Activated CD4-positive, alpha-beta T cell treated with anti-CD3 and anti-CD28 coated beads, Interleukin-2, amount 50 U/mL, for 24 hours (primary cell): ENCODE measurements at places on chromosomes 11 and 22.

GRCh38 chr11:80024119-80024518, 583.3 kb upstream of the TENM4 start:
- DNase-seq: no peak

DNA sequence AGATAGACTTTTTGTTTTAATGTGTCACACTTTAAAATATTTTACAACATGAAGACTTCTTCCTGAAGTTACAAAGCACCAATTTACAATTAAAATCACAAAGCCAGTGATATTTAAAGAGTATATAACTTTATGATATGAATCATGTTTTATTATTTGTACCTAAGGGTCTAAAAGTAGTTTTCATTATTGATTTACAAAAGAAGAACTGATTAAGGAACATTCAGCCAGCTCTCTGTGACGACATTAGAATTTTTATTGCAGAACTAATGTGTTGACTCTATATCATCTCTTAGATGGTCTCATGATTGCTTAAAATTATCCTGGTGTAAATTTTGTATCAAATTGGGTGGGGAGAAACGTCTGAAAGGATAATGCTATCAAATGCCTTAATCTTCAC, 82.8 kb upstream of the ALKBH3 start:
- no peak for DNase-seq

DNA sequence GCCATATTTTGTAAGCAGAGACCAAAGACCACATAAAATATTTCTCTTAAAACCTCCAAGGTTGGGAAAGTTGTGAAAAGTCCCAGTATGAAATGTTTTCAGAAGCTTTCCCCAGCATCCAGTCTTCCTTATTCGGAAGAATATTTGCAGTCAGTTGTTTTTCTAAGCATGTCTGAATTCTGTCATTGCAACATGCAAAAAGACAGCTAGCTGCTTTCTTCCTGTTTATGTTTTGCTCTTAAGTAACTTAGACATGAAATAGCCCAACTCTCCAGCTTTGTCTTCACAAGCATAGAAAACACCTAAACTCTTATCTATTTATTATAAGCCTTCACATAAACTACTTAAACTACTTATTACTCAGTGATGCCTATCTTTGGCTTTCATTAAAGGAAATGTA, 57.9 kb upstream of the MMP13 start:
- DNase-seq: no peak

GRCh38 chr11:9609841-9610240, 36.4 kb downstream of the WEE1 start:
- no peak for DNase-seq

GRCh38 chr22:27947448-27947847, 28.4 kb upstream of the PITPNB start:
- no peak for DNase-seq

- DNase-seq: no peak
These were observed 76.1 kb upstream of the RTL6 start for GRCh38 chr22:44574057-44574639.

DNA sequence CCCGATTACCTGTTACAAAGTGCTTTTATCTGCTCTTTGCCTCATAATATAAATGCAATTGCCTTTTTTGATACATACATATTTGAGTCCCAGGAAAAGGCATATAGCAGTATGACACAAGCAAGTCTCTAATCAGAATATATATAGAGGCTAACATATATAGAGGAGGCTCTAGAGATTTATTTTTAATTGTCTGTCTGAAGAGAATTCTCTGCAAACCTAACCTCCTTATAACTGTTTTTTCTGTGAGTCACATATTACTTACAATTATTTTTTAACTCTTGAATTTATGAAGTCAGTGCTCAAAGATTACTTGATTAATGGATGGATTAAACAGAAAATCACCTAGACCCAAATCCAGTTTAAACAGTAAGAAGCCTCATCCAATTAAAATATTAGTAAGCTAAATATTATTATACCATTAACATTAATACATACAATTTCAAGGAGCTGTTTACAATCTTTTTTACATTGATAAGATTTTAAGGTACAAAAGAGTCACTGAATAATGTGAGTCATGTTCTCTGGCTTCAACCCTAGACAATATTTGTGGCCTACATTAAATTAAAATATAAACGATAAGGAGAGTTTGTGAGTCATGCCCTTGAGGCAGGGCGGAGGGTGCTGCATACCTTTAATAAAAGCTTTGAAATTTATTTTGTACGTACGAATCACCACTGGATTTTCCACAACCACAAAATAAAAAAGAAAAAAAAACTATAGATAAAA, 19.2 kb upstream of the MMP13 start:
- DNase-seq: no peak

DNA sequence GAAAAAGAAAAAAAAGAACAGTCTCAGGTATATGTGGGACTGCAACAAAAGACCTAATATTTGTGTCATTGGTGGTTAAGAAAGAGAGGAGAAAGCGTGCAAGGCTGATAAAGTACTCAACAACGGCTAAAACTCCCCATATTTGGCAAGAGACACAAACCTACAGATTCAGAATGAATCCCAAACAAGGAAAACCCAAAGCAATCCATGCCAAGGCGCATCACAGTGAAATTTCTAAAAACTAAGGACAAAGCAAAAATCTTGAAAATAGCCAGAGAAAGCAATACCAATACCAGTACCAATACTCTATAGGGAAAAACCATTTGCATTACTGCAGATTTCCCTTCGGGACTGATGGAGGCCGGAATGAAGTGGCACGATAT, 32.4 kb upstream of the SEPTIN5 start:
- DNase-seq: no peak

- DNase-seq: no peak
These were observed 2.4 kb downstream of the RASGRP2 start for GRCh38 chr11:64741375-64742086.

GRCh38 chr11:20056950-20057943, 103.0 kb downstream of the DBX1 start:
- DNase-seq: no peak

- no peak for DNase-seq
These were observed 437.4 kb downstream of the JRKL start for GRCh38 chr11:96827164-96827563.

DNA sequence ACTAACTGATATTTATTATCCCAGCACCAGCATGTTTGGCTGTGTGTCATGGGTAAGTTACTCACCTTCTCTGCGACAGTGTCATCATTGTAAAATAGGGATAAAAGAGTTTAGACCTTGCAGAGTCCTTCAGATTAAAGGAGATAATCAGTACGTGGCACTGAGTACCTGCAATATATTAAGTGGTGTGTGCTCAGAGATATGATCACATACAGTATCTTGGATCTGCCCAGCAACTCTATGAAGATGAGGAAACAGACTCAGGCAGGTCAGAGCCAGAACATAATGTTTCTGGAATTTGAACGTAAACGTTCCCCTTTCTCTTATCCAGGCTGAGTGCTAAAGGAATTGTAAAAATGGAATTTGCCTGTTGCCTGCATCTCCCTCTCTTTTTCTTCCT, 46.9 kb upstream of the ELF5 start:
- DNase-seq: no peak

GRCh38 chr22:23231471-23232093, 51.3 kb downstream of the BCR start:
- no peak for DNase-seq

DNA sequence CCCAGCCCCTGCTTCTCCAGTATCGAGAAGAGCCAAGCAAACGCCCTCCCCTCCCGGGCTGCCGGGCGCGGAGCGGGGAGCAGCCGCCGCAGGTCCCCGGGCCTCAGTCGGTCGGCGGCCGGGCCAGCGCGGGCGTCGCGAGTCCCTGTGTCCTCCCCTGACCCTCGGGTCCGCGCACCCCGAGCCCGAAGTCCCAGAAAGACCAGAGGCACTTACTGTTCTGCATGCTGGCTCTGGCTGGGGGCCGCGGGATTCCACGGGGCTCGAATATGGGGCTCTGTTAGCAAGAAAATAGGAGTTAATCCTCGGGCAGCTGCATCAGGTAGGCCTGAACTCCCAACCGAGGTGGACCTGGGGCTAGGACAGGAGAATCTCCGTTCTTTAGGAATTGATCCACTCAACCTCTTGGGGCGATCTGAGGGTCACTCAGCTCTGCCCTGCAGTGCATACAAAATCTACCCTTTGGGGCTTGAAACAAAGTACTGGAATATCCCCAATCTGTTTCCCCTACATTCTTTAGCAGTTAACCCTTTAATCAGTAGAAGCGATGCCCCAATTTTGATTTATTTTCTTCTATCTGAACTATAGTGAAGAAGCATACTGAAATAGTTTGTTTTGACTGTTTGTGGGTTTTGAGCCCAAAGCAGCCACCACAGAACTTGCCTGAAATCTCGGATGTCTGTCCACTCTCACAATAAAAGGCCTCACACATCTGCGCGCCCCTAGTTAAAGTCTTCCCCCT, 4.8 kb downstream of the PAX6 start:
- no peak for DNase-seq

GRCh38 chr11:64323373-64323772, 5.5 kb downstream of the PRDX5 start:
- no peak for DNase-seq

- no peak for DNase-seq
These were observed 8.1 kb downstream of the SULT4A1 start for GRCh38 chr22:43854121-43854785.

GRCh38 chr11:78731027-78731426, 156.4 kb upstream of the NARS2 start:
- DNase-seq: no peak

GRCh38 chr11:113197446-113197845, 116.9 kb upstream of the TTC12 start:
- no peak for DNase-seq

DNA sequence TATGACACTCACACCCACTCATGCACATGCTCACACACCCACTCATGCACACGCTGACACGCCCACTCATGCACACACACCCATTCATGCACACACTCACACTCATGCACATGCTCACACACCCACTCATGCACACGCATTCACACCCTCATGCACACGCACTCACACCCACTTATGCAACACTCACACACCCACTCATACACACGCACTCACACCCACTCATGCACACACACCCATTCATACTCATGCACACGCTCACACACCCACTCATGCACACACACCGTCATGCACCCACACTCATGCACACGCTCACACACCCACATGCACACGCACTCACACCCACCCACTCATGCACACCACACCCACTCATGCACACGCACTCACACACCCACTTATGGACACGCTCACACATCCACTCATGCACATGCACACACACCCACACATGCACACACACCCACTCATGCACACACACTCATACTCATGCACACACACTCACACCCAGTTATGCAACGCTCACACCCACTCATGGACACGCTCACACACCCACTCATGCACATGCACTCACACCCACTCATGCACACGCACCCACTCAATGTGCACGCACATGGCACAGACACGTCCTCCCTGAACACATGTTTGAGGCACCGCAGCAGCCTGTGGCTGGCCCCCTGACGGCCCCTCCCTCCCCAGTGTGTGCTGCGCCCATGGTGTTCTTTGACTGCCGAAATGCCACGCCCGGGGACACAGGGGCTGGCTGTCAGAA, 17.9 kb downstream of the MUC5AC start:
- no peak for DNase-seq

GRCh38 chr11:134015556-134015955, 53.3 kb upstream of the JAM3 start:
- DNase-seq: no peak

DNA sequence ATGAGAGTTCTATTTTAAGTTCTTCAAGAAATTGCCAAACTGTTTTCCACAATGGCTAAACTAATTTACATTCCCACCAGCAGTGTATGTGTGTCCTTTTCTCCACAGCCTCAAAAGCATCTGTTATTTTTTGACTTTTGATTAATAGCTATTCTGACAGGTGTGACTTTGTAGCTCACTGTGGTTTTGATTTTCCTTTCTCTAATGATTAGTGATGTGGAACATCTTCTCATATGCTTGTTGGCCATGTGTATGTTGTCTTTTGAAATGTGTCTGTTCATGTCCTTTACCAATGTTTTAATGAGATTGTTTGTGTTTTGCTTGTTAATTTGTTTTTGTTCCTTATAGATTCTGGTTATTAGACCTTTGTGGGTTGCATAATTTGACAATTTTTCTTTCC, 18.0 kb upstream of the RAB38 start:
- no peak for DNase-seq

DNA sequence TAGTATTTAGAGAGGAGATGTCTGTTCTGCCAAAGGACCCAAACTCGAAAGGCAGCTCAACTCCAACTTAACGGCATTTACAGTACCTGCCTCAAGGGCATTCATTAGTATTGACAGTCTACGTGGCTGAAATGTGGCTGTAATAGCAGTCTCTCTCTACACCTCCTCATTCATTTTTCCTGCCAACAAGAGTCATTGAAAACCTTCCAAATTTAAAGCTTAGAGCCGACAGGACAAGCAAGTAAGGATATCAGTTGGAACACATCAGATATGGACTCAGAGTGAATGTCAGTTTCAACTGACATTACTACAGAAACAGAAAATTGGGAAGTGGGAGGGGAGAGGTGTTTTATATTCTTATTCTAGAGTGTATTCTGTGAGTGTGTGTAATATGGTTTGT, 253.1 kb downstream of the CADM1 start:
- DNase-seq: no peak

DNA sequence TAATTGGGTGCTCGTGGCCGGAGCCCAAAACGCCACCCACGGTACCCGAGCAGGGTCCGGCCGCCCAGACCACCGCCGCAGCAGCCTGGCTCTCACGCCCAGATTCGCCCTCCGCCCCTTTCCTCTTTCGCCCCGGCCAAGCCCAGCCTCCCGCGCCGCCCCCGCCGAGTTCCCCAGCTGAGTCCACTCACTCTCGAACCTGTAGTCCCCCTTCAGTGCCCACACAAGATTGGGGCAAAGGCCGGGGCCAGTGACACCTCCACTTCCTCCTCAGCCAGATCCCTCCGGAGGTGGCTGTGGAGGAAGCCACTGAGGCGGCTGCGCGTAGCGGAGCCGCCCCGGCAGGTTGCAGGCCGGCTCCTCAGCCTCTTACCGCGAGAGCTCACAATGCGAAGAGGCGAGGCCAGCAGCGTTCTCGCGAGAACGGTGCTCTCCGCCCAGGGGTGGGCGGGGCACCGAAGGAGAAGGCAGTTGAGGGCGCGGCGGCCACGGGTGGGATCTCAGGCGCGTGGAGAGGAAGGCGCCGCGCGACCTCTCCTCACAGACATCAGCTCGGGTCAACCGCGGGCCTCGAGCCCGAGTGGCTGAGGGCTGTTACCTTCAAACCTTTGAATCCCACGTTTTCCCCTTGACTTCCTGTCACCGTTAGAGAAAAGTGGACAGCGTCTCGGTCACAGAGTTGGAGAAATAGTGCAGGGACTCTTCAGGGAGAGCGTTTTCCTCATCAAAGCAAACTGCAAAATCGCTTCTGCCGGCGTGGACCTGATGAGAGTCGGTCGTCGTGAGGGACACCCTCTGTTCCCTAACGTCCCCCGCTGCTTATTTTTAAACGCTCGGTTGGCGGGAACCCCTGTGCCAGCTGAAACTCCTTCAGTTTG, at the start of gene BTBD10:
TSS of gene BTBD10 (minus strand) at position 322 of the 878 bp plus-strand sequence. CDS start 18,098 bp downstream, outside the sequence.
- peak; percentile 77 for DNase-seq

DNA sequence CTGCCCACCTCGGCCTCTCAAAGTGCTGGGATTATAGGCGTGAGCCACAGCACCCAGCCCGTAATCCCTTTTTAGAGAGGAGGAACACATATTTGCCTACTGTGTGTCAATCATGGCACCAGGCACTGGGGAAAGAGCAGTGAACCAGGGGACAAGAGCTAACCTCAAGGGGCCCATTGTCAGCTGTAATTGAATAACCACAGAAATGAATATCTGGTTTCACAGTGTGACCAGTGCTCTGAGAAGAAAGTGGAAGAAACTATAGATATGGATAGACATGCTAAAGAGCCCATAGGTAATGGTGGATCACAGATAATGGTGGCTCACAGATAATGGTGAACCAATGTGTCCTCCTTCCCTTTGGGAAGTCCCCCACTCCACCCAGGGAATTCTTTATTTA, 8.6 kb upstream of the KCTD14 start:
- no peak for DNase-seq

- DNase-seq: no peak
These were observed 25.3 kb upstream of the CBX7 start for GRCh38 chr22:39177791-39178190.
